Bone marrow (tissue), 2 donors: ENCODE measurements at places on chromosomes 12 and 14.

- DNase-seq, result no peak
Observed at GRCh38 chr12:4194668-4195067, 78.9 kb upstream of the CCND2 start.

- DNase-seq, result no peak
Observed at GRCh38 chr12:83665634-83666218, 979.0 kb downstream of the TMTC2 start.

- no peak for DNase-seq
Observed at GRCh38 chr12:27828196-27828595, 48.2 kb upstream of the MANSC4 start.

DNA sequence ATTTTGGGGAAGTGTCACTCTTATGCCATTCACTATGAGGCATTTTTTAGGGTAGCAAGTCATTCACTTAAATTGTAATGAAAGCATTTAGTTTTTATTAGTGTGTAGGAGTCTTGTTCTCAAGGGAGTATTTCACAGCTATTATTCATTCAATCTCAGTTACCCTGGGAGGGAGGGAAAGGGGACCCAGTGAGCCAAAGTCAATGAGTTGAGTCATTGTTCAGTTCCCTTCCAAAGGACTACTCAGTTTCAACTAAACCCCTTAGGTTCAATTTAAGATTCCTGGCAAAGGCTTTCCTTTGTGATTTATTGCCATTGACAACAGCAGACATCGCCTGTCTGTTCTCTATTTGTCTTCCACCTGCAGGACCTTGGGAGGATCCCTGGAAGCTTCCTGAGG is 29.3 kb upstream of the RASSF8 start:
- DNase-seq, result no peak

DNA sequence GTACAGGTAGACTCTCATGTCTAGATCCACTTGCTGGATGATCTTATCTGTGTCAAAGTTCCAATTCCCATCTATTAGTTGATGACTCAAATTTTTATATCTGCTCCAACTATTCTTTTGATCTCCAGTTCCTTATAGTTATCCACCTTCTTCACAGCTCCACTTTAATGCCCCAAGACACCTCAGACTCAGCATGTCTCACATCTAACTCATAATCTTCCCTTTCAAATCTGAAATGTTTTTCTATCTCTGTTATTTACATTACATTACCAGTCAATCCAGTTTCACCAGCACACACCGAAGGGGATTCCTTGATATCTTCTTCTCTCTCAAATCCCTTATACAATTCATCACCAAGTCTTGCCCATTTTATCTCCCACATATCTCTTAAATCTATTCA is 3.7 kb upstream of the METAP2 start:
- DNase-seq, result no peak
